ENCODE measurements at places on chromosomes 6 and 20.

DNA sequence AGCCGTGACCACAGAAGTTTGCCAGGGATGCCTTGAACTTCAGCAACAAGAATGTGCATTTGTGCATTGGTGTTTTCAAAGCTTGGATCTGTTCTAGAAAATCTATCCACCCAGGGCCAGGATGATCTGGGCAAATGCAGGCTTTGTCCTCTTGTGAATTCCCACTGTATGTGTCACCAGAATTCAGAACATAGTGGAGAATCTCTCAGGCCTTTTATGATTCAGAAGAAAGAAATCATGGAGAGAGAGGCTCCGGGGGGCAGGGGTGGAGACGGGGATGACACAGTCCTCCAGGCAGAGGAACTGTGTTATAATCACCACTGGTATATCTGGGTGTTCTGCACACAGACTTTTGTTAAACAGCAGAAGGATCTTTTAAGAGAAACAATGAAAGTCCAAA, 304.1 kb downstream of the CDH4 start:
- DNase-seq = no peak

- no peak for DNase-seq
Measured at GRCh38 chr6:73131706-73132105, 93.6 kb downstream of the KHDC1L start.

DNA sequence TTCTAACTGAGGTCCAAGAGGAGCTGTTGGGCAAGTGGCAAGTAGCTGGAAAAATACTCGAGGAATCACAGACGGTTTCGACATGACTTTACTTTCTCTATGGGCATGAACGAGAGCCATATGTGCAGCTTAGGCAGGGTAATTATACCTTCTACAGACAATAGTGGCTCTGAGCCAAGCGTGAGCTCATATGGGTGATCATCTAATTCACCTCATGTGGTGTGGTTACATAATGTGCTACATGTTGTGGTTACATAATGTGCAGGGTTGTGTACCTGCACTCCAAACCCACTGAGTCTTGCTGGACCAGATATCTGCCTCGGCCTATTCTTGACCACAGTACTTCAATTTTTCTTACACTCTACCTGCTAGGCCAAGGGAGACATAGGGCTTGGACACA, 771.7 kb upstream of the EYS start:
- DNase-seq = no peak

GRCh38 chr6:2794171-2794730, 29.1 kb downstream of the WRNIP1 start:
- no peak for DNase-seq

DNA sequence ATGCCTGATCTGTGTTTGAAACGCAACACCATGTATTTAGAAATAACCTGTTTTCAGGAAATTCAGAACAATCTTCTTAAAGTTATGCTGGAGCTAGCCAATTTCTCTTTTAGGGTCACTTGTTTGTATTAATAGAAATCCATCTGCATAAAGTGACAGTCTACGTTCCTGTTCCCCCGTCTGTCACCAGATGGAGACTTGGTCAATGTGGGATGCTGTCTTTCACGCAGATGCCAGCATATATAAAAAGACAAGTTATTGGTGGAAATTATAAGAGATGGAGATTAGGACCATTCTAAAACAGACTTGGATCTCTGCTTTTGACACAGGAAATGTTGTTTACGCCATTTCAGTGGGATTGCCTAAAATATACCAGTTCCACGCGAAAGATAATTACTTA, 162.5 kb upstream of the STMND1 start:
- no peak for DNase-seq

Measured in NCI-H510A treated with DMSO at 0.1 percent for 48 hours (cell line).